NCI-H748 treated with DMSO at 0.1 percent for 48 hours (cell line): ENCODE measurements at places on chromosomes 11 and 22.

GRCh38 chr11:105456950-105457349 lies 152.9 kb upstream of the GRIA4 start:
- no peak for DNase-seq

DNA sequence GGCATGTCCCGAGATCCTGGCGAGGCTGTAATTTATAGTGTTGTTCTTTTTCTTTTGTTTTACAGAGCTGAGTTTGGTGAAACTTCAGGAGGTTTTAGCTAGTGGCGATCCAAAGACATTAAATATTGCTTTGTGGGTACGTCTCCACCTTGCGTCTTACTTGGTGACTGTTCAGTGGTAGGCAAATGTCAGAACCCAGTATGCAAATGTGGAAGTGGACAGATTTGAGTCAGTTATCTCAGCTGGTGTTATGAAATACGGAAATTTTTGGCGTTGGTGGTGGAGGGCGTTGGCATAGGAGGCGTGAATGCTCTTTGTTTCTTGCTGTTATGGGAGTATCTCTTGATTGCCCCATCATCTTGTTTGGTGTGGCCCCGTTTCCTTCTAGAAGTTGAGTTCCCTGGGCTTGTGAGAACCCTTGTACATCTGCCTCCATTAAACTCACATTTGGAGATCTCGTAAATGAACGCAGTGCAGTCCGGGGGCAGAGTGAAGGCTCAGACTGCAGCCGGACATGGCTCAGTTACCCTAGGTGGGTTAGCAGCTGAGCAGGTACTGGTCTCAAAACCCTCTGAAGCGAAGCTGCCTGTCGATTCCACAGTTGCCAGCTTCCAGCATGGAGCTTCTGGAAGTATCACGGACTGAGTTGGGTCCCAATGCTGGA lies 39.9 kb downstream of the PTPRJ start:
- no peak for DNase-seq

GRCh38 chr11:102546427-102546826 lies 15.9 kb upstream of the MMP7 start:
- no peak for DNase-seq

DNA sequence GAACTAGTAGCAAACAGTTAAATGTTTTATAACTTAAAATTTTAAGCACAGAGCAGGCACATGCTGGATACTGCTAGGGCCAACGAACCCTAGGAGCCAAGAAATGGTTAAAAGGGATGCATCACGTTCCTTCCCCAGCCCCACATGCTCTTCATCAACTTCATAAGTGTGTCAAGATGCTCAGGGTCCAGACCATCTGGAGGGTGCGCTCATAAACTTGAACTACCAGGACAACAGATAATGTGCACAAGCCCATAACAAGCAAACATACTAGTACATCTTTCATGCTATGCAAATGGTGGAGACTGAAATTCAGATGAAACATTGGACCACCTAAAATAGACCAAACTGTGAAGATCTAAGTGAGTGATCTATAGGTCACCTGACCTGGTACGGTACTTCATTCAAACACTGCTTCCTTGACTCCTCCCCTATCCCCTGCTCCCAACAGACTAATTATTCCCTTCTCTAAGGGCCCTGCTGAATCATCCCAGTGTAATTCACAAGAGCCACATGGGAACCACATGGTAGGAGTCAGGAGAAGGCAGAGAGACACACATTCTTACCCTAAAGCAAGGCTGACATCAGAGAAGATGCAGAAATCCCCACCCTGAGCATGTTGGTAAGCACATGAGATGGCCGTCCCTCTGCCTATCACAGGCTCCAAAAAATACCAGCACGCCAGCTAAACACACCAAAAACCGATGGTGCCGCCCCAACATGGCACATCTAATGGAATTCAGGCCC lies 83.9 kb downstream of the ETS1 start:
- DNase-seq = no peak

DNA sequence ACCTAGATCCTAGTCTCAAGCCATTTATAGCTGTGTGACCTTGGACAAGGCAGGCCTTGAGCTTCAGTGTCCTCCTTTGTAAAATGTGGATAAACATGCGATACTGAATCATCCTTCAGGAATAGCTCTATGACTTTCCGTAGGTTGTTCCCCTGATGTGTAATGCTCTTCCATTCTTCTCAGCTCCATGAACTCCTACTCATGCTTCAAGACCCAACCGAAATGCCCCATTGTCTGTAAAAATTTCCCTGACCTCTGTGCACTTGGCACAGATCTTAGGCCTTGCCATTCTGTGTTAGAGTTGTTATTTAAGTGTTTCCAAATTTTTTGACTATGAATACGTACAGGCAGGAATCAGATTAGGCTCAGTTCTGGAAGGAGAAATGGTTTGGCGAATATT lies 3.3 kb upstream of the BEST1 start:
- DNase-seq = no peak

DNA sequence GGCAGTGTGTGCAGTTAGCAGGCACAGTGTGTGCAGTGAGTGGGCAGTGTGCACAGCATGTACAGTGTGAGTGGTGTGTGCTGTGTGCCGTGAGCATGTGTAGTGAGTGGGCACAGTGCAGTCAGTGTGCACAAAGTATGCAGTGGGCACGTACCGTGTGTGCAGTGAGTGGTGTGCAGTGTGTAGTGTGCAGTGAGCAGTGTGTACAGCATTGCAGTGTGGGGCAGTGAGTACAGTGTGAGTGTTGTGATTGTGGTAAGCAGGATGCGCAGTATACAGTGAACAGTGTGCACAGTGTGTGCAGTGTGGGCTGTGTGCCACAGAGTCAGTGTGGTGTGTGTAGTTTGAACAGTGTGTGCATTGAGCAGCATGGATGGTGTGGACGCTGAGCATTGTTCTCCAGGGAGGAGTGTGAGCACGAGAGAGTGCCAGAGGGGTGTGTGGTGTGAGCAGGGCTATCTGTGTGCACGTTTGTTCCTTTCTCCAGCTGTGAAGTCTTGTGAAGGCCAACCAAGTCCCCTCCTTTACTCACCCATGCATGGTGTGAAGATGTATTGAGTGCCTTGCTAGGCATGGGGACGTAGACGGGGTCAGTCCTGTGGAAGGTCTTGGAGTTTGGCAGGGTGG lies 3.0 kb downstream of the SHANK3 start:
- no peak for DNase-seq

DNA sequence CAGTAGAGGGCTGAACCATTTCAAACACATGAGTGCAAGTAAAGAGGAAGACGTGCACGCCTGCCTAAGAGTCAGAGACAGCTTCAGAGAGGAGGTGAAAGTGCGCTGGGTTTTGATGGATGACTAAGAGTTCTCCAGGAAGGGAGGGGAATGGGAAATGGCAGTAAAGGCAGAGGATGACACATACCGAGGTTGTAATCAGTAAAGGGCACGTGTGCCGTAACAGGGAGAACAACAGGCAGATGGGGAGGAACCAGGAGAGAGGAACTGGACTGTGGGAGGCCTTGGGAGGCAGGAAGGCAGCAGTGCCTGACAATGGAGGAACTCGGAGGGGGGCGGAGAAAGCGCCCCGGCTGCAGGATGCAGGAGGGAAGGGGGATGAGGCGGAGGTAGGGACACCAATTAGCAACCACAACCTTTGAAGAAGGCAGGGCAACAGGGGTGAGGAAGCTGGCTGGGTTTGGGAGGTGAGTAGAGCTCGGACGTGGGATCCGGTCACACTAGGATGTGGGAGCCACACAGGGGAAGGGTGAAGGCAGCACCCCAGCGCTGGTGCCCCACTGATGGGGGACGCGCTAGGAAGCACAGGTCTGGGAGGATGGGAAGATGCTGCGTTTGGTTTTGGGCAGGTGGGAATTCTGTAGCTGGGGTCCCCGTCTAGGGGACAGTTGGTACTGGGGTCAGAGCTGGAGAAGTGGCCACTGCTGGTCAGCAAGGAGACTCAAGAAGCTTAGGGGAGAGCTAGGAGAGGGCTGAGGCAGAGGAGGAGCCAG lies 67.4 kb downstream of the SCUBE1 start:
- DNase-seq = no peak

- DNase-seq = no peak
Observed at GRCh38 chr11:60995798-60996197, 24.3 kb downstream of the CD6 start.

- DNase-seq = no peak
Observed at GRCh38 chr11:19276859-19277808, 36.4 kb upstream of the E2F8 start.

DNA sequence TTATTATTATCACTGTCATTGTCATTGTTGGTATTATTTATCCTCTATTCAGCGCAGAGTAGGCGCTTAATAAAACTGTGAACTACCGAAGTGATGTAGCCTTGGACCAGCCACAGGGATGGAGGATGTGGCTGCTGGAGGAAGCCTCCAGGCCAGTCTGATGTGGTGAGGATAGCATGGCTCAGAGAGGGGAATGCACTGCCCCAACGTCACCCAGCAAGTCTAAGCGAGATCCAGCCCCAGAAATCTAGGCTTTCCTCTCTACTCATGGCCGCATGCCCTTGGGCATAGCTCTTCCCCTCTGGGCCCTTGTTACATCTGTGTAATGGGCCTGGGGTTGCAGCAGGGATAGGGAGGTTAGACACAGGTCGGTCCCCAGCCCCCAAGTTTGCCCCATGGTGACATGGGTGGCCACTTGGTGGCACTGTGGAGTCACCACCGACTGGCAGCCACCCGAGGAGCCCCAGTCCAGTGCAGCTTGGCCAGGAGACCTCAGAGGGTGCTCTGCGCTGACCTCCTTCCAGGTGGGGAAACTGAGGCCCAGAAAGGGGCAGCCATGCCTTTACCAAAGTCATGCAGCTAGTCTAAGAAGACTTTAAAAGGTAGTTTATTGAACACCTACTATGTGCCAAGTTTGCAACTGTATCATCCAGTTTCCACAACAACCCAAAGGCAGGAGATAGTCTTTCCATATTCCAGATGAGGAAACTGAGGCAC lies 395.7 kb downstream of the MN1 start:
- peak; percentile 3 for DNase-seq

- DNase-seq = no peak
Observed at GRCh38 chr11:111231836-111232235, 13.7 kb upstream of the POU2AF2 start.

DNA sequence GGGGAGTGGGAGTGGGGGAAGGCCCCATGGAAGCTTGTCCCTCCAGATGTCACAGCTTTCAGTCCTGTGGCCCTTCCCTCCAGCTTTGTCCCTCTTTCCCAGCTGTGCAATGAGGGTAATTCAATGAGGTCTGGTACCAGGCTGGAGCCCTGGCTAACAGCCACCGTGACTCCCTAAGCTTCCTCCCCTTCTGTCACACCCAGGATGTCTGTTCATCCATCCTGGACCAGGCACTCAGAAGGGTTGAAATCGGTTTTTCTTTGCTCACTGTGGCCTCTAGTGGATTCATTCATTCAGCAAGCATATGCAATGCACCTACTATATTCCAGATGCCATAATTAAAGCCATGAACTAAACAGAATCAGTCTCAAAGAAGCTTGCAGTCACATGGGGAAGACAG lies 38.7 kb downstream of the SYT13 start:
- DNase-seq = no peak

GRCh38 chr22:34036931-34037330 lies 116.7 kb upstream of the LARGE1 start:
- no peak for DNase-seq

- DNase-seq = no peak
Observed at GRCh38 chr11:35066783-35067423, 72.1 kb upstream of the CD44 start.

GRCh38 chr11:62410972-62411371 lies 7.9 kb upstream of the SCGB1A1 start:
- DNase-seq = no peak

DNA sequence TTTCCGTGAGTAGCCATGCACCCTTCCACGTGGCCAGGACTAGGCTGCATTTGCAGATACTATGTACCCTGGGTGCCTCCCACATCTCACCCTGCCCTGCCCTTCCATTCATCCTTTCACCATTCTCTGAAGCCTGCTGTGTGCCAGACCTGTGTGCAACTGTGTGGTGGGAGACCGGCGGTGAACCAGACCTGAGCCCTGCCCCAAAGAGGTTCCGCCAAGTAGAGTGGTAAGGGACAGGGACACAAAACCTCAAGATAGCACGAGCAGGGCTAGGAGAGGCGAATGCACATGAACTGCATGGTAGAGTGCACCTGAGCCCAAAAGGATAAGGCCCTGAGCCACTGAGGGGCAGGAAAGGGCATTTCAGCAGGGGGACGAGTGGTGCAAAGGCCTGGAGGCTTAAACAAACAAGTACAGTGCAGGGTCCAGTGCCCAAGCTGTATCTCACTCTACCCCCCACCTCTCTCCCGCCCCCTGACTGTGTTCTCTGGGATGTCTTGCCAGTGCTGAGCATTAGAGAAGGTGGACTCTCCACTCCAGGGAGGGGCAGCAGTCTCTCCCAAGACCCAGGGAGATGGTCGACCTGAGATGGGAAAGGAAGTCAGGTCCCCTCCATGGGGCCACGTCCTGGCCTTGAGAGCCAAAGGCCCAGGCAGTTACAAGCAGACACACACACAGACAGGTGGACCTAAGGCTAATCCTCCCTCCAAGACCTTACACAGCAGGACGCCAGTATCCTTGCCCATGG lies 14.1 kb upstream of the ARAP1 start:
- no peak for DNase-seq

DNA sequence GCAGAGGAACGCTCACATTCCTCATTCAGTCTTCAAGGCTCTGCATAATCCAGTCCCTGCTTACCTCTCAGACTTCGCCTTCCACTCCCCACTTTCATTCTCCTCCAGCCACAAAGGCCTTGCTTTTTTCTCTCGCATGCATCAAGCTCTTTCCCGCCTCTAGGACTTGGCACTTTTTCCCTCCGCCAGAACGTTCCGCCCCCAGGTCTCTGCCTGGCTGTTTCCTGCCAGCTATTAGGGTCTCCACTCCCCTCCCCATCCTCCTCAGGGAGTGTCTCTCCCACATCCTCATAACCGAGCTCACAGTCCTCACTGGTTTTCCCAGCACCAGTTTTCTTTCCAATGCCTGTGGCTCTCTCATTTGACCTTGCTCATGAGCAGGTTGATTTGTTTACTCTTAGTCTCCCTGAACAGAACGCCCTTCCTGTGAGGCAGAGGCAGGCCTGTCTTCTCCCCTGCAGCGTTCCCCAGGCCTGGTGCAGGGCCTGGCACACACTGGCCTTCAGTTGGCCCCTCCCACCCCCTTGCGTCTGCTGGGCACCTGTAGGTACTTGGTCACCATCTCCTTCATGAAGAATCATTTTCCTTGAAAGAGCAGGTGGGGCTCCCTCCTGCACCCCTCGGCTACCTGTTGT lies 75.2 kb downstream of the RTL6 start:
- DNase-seq = no peak
